ENCODE measurements at places on chromosomes 4 and X.

GRCh38 chrX:11273544-11273943, 19.7 kb upstream of the AMELX start:
- no peak for DNase-seq

DNA sequence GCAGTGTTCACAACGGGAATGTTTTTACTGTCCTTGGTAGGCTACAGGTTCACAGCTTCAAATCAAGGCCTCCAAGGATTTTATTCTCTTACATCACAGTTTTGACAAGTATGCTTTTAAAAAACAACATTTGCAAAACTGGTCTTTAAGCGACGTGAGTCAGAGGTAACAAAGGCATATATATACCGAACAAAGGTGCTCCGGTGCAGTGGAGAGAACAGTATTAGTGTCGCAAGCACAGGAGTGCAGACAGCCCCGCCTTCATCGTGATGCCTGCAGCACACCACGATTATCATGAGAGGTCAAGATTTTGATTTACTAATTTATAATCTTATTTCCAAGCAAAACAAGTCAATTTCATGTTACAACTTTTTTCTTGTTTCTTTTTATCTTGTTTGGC, 90.8 kb downstream of the GATB start:
- no peak for DNase-seq

- peak; percentile 19 for DNase-seq
These were observed 197.0 kb downstream of the CAMK2D start for GRCh38 chr4:113564493-113564892.

DNA sequence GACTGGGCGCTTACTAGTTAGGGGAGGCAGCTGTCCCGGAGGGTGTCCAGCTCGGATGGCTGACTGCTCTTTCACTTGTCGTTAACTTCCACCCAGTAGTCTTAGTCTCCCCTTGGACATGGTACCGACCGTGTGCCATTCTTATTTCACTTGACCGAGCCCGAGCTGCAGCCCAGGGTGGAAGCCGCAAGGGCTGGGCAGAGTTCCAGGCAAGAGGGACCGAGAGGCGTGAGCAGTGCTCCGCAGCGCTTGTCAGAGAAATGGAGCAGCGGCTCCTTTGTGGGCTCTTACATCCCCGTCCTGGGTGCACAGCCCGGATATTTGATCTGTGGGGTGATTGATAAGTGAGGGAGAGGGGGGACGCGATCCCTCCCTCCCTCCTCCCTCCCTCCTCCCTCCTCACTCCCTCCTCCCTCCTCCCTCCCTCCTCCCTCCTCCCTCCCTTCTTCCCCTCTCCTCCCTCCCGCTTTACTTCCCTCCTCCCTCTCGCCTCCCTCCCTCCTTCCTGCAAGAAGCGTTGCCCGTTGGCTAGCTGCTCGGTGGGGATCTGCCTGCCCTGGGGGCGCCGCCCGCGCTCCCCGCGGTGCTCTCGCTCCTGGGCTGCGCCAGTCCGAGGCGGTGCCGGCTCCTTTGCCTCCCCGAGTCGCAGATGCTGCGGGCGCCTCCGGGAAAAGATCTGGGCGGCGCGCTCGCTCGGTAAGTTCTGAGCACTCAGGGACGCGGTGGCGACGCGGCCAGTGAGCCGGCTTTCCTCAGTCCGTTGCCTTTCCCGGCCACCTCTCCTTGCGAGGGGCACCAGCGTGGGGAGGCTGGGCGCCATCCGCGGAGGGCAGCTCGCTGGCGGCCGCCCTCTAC, at the start of gene SLITRK2:
SLITRK2 (plus strand) TSS at position 499 of the 855 bp plus-strand sequence. CDS start 4,597 bp downstream, outside the sequence.
- no peak for DNase-seq

- no peak for DNase-seq
These were observed 67.2 kb downstream of the ANTXR2 start for GRCh38 chr4:80005863-80006262.

- no peak for DNase-seq
These were observed 8.3 kb upstream of the HOPX start for GRCh38 chr4:56689201-56689969.

- no peak for DNase-seq
These were observed 63.4 kb downstream of the NUDT10 start for GRCh38 chrX:51395810-51396728.

DNA sequence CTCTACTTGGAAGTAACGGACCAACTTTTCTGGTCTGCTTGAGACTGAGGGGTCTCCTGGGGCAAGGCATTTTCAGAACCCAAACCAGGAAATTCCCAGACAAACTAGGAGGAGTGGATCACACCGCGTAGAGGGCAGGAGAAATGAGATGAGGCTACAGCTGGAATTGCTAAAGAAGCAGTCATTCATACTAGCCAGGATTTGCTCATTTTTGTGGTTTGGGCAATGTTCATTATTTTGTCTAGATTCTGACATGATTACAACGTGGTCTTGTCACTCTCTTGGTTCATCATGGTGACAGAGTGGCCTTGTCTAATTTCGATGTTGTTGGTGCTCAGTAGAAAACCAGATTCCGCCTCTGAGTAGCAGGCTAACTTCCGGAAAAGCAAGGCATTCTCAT, 63.2 kb downstream of the BANK1 start:
- no peak for DNase-seq

DNA sequence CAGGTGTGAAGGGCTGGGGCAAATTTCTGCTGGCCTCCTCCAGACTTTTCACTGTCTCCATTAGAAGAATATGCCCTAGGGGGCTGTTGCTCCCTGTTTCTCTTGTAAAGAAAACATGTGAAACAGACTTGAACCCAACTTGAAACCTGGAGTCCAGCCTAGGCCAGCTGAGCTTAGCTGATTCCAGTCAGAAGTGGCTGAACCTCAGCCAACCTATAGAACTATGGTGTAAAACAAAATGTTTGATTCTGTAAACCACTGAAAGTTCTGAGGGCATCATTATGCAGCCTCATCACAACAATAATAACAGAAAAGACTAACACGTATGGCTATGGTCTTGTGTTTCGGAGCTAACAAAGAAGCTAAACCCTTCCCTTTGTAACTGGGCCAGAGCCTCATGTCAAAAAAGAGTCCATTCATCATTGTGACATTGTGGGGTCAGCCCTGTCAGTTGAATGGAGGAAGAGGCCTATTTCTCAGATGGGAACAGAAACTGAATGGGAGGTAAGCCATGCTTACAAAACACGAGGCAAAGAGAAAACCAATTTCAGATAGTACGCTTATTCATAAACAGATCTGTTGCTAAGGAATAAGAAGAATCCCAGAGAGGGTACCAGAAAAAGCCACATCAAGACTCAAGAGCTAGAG, 34.1 kb downstream of the SETD7 start:
- DNase-seq, result no peak

DNA sequence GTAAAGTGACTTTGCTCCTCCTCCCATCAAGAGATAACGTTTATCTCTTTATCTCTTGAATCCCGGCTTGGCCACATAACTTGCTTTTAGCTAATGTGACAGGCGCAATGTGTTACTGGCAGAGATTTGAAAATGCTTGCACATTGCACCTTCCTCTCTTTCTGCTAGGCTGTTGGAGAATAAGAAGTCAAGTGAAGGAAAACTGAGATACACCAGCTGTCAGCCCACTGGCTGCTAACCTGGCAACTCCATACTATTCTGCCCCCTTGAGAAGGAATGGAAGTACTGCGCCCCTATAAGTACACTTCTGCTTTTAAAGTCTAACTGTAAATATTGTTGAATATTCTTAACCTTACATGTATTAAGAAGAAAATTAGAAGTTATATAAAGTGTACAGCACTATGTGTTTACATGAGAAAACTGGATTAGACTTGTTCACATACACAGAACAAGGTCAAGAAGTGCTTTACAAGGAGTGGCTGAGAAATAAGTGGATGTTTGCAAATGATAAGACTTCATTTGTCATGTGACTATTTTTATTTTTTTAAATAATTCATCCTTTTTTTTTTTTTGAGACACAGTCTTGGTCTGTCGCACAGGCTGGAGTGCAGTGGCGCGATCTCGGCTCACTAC, 424.5 kb upstream of the CTSO start:
- DNase-seq, result peak; percentile 69

DNA sequence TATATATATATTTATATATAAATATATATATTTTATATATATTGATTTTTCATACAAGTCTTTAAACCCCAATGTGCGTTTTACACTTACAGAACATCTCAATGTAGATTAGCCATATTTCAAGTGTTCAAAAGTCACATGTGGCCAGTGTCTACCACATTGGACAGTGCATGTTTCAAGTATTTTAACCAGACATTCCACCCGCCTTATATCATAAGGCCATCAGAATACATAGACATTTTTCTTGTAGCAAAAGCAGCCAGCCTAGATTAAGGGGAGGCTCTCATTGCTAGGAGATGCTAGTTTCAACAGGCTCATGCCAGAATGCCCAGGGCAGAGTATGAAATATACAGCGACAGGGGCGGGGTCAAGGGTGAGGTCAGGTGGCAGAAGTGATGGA, 202.0 kb downstream of the NR3C2 start:
- DNase-seq, result no peak

- DNase-seq, result no peak
These were observed 236.4 kb downstream of the DHRSX start for GRCh38 chrX:2264179-2265030.

DNA sequence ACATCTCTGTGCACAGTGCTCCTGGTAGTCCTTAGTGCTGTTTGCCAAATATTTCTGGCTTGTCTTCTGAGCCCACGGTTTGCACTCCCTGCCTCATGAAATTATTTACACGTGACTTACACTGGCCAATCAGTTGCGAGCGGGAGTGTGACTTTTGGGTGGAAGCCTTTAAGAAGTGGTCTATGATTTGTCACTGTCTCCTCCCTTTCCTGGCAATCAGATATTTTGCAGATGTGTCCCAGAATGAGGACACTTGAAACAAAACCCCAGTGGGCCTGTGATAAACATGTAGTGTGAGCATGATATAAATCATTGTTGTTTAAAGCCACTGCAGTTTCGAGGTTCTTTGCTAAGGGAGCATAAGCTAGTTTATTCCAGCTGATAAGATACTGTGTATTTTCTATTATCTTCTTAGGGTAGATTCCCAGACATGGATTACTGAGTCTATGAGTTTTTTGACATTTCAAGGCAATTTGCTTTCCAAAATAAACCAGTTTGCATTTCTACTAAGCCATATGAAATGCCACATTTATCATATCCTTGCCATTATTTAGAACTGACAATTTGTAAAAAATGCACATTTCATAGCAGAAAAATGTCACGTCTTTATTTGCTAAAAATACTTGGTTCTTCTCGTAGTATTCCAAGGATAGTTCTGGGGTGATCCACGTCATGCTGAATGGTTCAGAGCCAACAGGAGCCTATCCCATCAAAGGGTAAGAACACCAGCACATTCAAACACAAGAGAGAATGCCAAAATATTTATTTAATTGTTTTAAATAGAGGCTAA, 12.0 kb downstream of the BST1 start:
- DNase-seq, result no peak

DNA sequence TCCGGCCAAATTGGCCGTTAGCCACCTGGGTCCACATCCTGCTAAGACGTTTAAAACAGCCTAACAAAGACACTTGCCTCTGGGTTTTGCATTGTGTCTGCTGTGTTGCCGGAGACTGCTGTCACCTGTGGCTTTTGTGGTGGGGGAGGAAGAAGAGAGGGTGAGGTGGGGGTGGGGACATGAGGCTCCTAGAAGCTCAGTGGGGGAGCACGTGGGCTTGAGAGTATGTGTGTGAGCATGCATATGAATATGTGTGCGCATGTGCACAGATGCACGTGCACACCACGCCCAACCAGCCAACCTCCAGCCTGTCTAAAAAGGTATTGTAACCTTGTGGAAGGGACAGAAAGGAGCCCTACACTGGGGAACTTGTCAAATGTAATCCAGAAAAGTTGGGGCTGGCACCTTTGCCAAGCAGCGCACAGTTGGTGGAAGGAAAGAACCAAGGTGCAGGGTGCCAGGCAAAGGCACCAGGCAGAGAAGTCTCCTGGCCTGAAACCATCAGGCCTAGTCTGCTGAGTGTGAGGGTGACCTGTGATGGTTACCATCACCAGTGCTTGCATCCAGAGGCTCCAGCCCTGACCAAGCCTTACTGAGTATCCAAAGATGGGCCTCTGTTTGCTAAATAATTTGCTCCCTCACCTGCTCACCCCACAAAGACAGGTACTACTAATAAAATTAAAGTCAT, 10.1 kb upstream of the SASH3 start:
- no peak for DNase-seq

GRCh38 chr4:6331468-6331867, 61.8 kb downstream of the WFS1 start:
- DNase-seq, result no peak

GRCh38 chr4:161583549-161583948, 580.3 kb downstream of the FSTL5 start:
- no peak for DNase-seq

DNA sequence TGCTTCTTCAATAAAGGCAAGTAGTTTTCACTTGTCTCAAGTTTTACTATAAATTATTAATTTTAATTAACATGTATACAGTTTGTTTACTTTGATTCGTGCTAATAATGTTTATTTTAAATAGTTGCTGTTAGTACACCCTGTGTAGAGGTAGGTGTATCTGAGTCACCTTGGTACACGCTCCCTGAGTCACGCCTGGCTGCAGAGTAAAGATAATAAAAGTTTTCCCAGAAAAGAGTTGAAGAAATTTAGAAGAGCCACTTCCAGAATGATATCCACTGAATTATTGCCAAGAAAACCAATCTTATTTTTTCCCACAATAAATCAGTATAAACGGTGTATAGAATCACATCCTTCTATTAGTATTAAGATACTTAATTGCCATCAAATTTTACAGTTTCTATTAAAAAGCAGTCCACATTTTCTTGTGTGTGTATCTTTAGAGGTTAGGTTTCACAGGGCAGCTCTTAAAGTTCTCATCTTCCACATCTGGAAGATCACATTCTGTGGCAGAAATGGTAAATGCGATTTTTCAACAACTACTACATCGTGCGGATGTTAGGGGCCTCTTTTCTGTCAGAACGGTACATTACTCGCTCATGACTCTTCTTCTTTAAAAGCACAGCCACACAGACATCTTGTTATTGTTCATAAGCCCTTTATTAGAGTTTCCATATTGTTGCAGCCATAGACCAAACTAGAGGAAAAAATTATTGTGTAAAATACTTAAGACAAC, 55.4 kb downstream of the HADH start:
- no peak for DNase-seq

GRCh38 chr4:153592064-153592463, 92.0 kb upstream of the TLR2 start:
- DNase-seq, result no peak

GRCh38 chrX:77930581-77930980, 20.1 kb downstream of the ATP7A start:
- no peak for DNase-seq

GRCh38 chrX:40864972-40865371, 129.6 kb upstream of the MED14 start:
- DNase-seq, result no peak

DNA sequence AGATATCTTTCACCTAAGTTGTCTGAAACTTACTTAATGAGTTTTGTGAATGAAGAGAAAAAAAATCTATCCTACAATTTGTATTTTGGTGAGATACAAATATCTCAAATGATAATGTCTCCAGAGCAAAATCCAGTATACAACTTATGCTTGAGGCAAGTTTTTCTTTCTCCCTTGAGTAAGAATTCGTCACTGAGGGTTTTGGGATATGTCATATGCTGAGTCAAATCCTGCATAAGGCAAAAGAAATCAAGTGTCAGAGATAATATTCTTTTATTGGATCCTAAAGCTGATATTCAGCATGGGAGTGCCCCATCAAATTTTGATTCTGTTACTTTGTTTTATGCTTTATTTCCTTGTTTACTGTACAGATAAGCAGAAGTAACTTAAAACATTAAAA, 1308.6 kb downstream of the ARAP2 start:
- no peak for DNase-seq

- DNase-seq, result peak; percentile 92
These were observed 28.5 kb upstream of the PTPN13 start for GRCh38 chr4:86565651-86566050.

Measured in Kasumi-1 (cell line).